Fibroblast of skin of back (primary cell): ENCODE measurements at places on chromosomes 3 and 15.

DNA sequence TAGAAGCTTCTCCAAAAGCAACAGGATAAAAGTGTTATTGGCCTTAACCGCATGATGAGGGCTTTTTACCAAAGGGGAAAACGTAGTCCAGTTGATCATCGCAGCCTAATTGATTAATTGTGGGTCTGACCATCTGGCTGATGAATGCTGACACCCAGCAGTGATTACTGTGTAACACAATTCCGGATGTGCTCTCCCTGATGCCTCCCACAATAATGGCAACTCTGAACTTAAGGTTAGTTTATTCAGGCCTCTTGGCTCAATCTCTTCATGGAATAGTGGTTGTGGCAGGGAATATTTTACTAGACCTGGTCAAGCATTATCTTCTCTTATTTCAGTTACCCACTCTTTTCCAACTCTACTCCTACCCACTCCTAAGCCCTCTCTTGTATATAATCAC is 332.9 kb downstream of the TIGIT start:
- no peak for DNase-seq

GRCh38 chr3:50373146-50374051 is 14.1 kb upstream of the TMEM115 start:
- no peak for DNase-seq

- DNase-seq = no peak
Observed at GRCh38 chr15:74791667-74792066, 9.8 kb downstream of the CSK start.

GRCh38 chr3:141904203-141904602 is 27.8 kb downstream of the ATP1B3 start:
- no peak for DNase-seq

GRCh38 chr3:60542995-60543394 is 708.3 kb downstream of the FHIT start:
- DNase-seq = peak; percentile 22

GRCh38 chr15:85707519-85708338 is 87.0 kb downstream of the KLHL25 start:
- no peak for DNase-seq

GRCh38 chr15:41985236-41986160 is 13.1 kb upstream of the EHD4 start:
- DNase-seq = no peak

DNA sequence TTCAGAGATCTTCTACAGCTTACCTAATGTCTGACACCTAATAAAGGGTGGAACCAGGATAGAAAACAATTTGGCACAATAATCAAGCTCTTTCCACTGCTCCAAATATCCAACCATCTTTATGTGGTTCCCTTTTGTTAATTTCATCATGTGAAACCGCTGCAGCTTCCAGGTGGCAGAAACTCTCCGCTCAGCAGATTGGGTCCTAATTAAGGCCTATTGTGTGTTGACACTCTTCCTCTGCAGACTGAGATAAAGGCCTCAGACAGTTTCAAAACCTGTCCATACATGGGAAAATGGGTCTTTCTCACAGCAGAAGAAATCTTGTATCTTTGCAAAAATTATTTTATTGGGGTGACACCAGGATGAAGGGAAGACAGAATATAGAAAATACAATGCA is 1002.4 kb upstream of the SEMA6D start:
- no peak for DNase-seq

DNA sequence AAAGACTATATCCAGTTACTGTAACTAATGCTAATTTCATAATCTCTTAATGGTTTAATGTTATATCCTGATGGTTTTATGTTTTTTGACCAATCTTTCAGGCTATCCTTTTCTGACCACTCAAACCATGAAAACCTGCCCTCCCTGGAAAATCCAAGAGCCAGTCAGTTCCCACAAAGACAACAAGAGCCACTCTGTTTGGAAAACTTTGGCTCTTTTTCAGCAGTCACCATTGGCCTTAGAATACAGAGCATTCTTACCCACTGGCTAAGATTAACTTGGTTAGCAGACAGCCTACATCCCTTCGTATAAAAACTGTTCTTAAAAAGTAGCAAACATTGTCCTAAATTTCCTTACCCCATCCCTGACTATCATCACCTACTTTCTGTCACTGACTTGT is 32.9 kb downstream of the ALCAM start:
- no peak for DNase-seq

GRCh38 chr3:4882548-4882947 is 96.7 kb upstream of the BHLHE40 start:
- no peak for DNase-seq

DNA sequence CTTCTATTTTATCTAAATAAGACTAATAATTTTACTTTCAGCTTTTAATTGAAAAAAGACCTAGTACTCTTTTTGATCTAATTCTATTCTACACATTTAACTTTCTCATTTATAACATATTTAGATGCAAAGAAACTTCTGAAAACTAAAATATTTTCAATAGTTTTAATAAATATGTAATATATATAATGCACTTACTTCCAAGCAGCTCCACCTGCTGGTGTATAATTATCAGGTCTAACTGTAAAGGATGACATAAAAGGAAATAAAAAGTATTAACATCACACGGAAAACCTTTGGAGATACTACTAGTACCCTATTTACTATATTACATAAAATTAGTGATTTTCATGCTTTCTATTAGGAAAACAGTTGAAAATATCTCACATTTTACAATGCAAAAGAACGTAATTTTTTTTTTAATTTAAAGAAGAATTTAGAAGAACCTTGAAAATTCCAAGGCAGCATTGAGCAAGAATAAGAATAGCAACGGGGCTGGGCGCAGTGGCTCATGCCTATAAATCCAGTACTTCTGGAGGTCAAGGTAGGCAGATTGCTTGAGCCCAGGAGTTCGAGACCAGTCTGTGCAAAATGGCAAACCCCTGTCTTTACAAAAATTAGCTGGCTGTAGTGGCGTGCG is 10.2 kb downstream of the PLSCR5 start:
- peak; percentile 10 for DNase-seq

DNA sequence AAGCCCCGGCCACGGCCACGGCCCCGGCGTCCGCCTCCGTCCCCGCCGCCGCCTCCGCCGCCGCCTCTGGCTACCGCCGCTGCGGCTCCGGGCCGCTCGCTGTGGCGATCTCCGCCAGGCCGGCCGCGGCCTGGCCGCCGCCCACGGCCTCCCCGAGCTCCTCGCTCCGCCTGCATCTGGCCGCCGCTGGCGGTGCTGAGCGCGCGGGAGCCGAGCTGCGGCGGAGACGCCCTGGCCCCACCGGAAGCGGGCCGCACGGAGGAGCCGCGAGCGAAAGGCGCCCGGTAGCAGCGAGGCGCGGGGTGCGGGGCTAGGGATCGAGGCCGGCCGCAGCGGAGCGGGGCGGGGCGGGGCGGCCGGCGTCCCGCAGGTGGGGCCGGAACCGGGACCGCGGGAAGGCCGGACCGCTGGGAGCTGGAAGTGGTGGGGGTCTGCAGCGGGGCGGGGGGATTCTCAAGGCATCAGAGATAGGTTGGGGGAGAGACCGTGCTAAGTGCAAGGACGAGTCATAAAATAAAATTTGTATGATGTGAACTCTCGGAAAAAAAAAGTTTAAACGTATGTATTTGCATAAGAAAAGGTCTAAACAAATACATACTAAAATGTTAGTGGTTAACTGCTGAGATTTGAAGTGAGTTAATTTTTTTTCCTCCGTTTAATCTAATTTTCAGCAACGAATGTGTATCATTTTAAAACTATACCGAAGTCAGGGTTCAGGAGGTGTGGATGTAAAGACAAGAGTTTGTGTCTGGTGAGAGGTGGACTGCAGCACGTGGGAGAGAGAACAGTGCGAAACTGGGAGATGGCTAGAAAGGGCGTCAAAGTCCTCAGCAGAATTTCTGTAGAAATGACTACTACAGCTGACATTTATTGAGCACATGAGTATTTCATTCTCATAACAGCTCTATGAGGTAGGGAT is at the start of gene AVEN:
Gene AVEN, minus strand, starts transcription at position 334 of the 919 bp plus-strand sequence. Its CDS starts 158 bp downstream, at position 176.
- DNase-seq = peak; percentile 64

- no peak for DNase-seq
Observed at GRCh38 chr3:50817756-50818529, 143.2 kb downstream of the DOCK3 start.

- no peak for DNase-seq
Observed at GRCh38 chr15:74500401-74500800, 39.4 kb upstream of the UBL7 start.

- DNase-seq = peak; percentile 79
Observed at GRCh38 chr15:88920186-88920891, 7.2 kb upstream of the MFGE8 start.

GRCh38 chr3:105747060-105747541 is 121.7 kb downstream of the CBLB start:
- peak; percentile 78 for DNase-seq

DNA sequence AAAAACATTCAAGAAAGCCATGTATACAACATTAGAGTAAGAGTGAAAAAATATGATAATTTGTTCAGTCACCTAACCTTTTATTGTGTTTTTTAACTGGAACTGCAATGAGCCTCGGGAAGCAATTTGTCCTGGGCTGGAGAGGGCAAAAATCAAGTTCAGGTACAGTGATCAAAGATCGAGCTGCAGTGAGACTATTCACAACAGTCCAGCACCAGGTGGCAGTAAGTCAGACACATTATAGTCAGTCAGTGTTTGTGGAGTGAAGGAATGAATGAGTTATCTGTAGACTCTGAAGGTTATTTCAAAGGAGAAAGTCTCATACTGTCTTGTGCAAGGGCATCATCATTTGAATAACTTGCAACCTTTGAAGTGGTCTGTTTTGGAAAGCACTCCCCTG is 116.6 kb downstream of the CHDH start:
- DNase-seq = no peak

DNA sequence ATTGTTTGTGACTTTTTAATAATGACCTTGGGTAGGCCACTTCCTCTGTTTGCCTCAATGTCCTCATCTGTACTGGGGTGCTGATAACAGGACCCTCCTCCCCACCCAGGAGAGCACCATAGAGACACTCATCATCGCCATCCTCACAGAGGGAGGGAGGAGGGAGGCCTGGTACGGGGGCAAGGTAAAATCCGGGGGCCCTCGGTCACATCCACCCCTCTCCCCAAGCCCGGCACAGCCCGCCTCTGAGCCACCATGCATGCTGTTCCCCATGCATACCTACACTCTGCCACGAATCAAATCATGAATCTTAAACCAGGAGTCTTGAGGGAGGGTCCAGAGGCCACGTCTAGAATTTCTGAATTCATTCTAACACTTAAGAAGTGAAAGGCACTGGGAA is 74.9 kb upstream of the IQSEC1 start:
- DNase-seq = no peak

DNA sequence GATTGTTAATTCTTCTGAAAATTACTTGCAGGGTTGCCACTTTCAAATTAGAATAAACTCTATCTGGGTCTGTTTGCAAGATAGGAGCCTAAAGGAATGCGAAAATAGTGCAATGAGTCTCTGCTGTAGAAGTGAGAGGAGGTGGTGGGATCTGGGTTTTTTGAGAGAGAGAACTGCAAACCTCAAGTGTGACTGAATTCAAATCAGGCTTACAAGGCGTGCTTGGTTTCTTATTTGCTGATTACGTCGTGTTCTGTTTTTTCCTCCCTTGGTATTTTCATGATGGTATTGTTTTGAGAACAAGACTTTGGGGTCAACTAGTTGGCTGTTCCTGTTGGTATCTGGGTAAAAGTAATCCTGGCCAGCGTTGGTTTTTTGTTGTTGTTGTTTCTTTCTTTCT is 490.9 kb upstream of the CFAP20DC start:
- peak; percentile 20 for DNase-seq

- DNase-seq = no peak
Observed at GRCh38 chr3:13025778-13026518, 47.3 kb downstream of the IQSEC1 start.

- DNase-seq = no peak
Observed at GRCh38 chr3:11009898-11010297, 17.4 kb downstream of the SLC6A1 start.

DNA sequence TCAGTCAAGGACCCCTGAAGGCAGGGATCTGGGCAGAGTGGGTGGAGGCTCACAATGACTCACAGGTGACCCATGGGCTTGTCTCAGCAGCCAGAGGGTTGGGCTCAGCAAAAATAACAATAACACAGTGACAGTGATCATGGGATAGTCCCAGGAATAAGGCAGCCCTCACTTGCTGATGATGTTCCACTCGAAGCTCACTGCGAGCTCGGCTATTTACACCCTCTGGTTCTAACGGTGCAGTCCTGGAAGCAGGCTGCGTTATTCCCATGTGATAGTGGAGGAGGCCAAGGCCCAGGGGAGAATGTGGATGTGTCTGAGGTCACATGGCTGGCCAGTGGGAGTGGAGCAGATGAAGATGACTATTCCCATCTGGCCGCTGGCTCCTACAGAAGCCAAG is 16.2 kb downstream of the CCDC33 start:
- DNase-seq = peak; percentile 66

GRCh38 chr3:51988286-51989146 is 5.2 kb downstream of the ACY1 start:
- DNase-seq = no peak

- peak; percentile 39 for DNase-seq
Observed at GRCh38 chr15:59138243-59138642, 33.3 kb downstream of the CCNB2 start.

- no peak for DNase-seq
Observed at GRCh38 chr3:32619395-32619794, 48.7 kb upstream of the DYNC1LI1 start.

DNA sequence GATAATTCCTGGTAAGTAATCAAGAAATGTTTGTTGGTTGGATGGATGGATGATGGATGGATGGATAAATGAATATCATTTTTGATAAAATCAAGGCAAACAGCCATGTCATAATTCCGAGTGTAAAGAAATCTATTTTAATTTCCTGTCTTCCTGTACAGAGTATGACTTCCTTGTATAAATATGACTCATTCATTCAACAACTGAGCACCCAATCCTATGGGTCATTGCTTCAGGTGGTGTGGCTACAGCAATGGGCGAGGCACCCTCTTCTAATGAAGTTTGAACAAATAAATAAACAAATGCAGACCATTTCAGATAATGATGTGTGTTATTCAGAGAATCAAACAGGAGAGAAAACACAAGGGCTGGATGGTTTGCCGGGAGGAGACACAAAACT is 198.7 kb downstream of the TNIK start:
- peak; percentile 38 for DNase-seq

GRCh38 chr3:169232863-169233262 is 430.6 kb downstream of the MECOM start:
- peak; percentile 36 for DNase-seq

DNA sequence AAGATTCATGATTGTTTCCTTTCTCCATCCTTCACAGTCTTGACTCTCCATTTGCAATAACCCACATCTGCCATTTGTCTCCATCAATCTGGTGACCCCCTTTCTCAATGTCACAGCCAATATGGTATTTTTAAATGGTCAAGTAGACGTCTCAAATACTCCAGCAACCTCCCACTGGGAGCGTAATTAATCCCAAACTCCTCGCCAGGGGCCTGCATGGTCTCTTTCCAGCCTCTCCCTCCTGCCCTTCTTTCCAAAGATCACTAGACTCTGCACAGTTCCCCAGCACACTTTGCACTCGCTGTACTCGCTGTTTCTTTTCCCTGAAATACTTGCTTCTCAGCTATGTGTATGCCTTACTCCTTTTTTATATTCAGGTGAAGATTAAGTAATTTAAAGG is 115.3 kb downstream of the PLCH1 start:
- no peak for DNase-seq

- no peak for DNase-seq
Observed at GRCh38 chr15:31419820-31420219, 93.2 kb downstream of the KLF13 start.

GRCh38 chr15:57526076-57526475 is 65.6 kb upstream of the MYZAP start:
- DNase-seq = no peak

GRCh38 chr15:47846128-47846868 is 129.0 kb downstream of the SEMA6D start:
- DNase-seq = no peak
